ENCODE measurements at places on chromosomes 6 and 20. TPM values are rescaled to one million over a fixed set of nuclear protein-coding genes. Genes with fewer than 3 reads are reported as not detected.

Gene RFX6
- not detected for total RNA-seq

Gene DPPA5
- not detected for total RNA-seq

Gene GNMT
- 0.76 TPM for total RNA-seq

Gene RNF217
- 33.4 TPM for total RNA-seq

Gene HLA-DQA2
- total RNA-seq, result 1.3 TPM

Gene TP53INP2
- 6.4 TPM for total RNA-seq

Gene SYCP2L
- total RNA-seq, result 3.7 TPM
